ENCODE measurements at places on chromosomes 13 and 19.
A peak's percentile ranks its signal among the peaks of the same experiment; 100 is the strongest.

- no peak for DNase-seq
Measured at GRCh38 chr13:77891041-77891440, 27.6 kb downstream of the EDNRB start.

- no peak for DNase-seq
Measured at GRCh38 chr13:98823442-98823841, 71.0 kb upstream of the SLC15A1 start.

DNA sequence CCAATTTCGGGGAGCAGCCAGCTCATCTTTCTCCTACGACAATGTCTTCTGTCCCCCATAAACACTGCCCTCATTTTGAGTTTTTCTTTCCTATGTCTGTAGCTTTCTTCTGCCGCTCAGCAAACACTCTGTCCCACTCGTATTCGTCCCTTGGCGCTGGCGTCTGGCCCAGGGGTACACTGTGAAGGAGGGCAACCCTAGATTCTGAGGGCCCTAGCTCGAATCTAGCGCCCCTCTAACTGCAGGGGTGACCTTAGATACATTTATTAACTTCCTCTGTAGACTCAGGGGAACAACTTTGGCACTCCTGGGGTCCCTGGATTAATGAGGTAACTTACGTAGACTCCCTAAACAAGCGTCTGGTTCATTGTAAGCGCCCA lies 677 bp upstream of the LRCH1 start:
- DNase-seq, result no peak

- no peak for DNase-seq
Measured at GRCh38 chr13:60411464-60411863, 14.4 kb downstream of the TDRD3 start.

GRCh38 chr19:14563989-14564651 lies 7.7 kb downstream of the NDUFB7 start:
- peak; percentile 41 for DNase-seq

DNA sequence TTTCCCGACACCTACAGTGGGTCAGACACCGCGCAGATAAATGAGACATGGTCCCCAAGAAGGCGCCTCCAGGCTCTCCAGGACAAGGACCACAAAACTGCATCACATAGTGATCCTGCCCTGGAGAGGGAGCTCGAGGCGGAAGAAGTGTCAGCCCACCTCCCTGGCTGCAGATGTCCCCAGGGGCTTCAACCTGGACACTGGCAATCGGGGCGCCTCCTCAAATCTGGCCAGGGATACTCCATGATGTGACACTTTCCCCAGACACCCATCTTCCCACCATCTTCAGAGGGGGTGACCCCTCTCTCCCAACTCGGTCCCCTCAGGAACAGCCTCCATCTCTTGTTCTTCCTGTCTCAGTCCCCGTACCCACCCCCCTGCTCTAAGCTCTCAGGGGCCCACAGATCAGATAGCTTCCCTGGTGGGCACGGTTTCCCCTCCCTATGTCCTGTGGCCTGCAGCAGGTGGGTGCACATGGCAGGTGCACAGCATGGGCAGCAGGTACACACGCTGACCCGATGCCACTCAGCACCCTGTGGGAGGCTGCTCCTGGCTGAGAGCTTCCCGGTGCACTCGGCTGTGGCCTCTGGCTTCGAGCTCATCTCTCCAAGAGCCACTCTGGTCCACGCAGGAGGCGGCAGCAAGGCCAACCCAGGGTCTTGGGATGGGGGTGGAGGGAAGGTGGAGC lies 61.2 kb downstream of the PEPD start:
- DNase-seq, result no peak

Measured in activated naive CD4-positive, alpha-beta T cell treated with anti-CD3 and anti-CD28 coated beads, Interleukin-2, amount 50 U/mL, for 16 hours (primary cell).